Colonic mucosa (tissue), 4 donors: ENCODE measurements at places on chromosomes 1 and 21. TPM values are rescaled to one million over a fixed set of nuclear protein-coding genes. Genes with fewer than 3 reads are reported as not detected.

DNA sequence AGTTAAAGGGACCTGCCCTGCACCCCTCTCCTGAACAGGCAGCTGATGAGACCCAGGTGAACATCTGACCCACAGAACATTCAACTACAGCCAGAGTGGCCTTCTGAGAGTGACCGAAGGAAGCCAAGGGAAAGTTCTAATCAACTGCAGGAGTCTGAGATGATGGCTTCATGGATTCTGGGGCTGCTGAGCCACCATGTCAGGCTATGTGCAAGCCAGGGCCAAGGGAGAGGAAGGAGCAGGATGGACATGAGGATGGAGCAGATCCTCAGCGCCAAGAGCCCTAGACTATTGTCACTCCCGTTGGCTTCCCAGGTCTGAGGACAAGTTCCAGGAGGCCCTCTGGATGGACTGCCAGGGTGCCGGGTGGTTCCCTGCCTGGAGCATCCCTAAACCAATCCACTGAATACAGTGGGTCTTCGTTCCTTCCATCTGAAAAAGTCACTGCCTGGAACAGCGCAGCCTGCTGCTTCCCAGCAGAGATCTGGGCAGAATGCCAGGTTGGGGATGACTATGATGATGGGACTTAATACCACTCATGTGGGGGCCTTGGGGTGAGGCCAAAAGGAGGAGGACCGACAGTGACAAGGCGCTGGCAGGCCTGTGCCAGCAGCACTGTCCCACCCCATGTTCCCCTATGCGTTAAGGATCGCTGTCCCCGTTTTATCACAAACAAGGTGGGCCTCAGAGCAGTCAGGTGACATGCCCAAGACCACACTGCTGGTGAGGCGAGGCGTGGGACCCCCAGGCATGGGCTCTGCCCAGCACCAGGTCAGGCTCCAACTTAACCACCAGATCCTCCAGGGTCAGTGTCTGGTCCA is 19.8 kb downstream of the SPOCD1 start:
- DNase-seq, result no peak

DNA sequence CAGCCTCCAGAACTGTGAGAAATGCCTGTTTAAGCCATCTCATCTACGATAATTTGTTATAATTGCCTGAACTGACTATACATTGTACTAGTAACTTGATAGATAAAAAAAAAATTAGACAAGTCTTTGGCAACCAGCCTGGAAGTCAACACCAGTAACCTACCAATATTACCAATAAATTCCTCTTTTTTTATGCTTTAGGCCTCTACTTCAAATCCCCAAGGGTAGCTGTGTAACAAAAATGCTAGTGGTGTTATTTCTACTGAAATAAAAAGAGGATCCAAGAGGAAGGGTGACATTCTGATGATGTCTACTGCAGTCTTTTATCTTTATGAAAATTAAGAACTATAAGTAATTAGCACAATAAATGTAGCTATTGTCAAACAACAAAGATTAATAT is 151.7 kb upstream of the SAMSN1 start:
- DNase-seq, result no peak

DNA sequence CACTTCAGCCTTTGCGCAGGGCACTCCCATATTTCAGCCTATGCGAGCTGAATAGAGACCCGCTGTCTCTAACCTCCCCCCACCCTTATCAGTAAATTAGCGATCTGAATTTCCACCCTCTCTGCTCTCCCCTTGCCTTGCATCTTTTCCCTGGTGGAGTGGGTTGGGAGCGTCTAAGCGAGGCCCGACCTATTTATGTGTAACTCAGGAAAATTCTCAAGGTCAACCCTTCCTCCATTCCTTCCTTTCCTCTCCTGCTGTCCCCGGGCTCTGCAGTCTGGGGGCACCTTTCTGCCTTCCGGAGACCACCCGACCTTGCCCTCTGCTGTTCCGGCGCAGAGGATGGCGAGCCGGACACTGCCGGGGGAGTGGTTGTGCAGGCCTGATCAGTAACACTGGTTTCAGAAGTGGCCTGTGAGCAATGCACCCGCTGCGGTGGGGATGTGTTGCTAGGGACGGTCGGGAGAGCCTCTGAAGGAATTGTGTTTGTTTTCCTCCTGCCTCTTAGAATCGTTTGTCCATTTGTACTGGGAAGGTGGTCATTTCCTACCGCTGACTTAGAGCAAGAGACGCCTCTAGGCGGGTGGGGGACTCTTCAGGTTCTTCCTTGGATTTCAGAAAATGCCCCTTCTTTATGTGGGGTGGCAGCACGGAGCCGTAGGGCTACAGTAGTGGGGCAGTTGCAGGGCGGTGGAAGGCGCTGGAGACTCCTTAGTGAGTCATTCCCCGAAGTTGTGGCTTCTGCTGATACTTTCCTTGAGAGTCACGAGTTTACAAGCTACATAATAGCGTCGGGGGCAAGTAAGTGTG is 513 bp downstream of the MGST3 start:
- DNase-seq, result peak; percentile 64

GRCh38 chr1:53658489-53659230 is 80.3 kb downstream of the GLIS1 start:
- no peak for DNase-seq

GRCh38 chr1:204928671-204929486 is 58.2 kb downstream of the NFASC start:
- DNase-seq, result no peak

DNA sequence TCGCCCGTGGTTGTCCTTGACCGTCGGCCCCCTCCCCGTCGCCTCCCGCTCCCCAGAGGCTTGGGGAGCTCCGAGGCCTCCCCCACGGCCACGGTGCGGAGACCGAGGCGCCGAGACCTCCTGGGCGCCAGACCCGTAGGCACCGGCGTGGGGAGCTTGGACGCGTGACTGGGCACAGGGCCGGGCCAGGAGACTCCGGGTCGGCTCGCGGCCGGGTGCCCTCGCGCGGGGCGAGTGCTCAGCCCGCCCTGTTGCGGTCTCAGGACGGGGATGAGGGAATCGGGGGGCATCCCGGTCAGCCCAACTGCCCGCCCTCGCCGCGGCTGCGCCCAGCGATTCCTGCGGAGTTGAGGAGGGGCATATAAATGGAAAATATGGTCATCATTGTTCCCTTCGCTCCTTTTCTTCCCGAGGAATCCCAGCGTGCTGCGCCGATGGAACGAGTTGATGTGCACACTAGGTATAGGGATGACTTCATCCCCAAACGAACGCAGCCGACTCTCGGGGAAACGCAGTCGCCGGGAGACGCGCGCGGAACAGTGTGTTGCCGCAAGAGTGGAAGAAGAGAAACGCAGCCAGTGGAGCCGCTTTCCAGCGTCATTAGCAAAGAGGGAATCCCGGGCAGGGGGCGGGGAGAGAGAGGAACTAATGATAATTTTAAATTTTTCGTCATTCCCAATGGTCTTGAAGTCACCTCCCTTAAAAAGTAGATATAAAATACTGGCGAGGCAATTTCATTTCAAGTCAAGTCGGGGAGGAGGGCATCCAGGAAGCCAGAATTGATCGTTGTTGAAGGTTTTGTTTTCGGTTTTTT is 747 bp upstream of the ENAH start:
- peak; percentile 72 for DNase-seq

GRCh38 chr1:145979746-145980456 is 15.4 kb downstream of the POLR3GL start:
- DNase-seq, result no peak

Gene EFNA4
- total RNA-seq, result 27.2 TPM

DNA sequence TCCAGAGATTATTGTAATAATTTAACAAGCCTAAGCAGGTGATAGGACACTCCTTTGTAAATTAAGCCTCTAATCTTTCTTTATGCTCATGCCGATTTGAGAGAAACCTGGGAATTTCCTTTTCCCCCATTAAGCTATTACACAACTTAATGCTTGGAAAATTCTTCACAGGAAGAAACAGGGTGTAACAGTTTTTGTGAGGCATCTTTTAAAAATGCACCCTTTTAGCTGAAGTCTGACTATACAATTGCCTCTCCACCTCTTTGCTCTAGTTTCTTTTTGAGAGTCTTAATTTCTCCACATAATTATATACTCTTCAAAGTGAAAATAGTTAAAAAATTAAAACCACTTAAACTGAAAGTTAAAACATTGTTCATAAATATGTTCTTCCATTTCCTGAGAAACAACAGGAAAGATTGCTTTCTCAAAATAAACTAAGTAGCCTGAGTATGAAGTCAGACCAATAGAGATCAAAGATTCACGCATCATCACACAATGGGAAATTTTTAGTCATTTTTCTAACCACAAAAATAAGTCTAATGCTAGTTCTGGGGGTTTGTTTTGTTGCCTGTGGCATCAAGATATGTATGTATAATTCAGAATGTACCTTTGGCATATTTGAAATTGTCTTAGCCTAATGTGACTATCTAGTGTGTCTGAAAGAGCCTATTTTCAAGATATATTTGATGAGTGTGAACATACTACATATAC is 34.7 kb downstream of the LRRC8D start:
- no peak for DNase-seq

DNA sequence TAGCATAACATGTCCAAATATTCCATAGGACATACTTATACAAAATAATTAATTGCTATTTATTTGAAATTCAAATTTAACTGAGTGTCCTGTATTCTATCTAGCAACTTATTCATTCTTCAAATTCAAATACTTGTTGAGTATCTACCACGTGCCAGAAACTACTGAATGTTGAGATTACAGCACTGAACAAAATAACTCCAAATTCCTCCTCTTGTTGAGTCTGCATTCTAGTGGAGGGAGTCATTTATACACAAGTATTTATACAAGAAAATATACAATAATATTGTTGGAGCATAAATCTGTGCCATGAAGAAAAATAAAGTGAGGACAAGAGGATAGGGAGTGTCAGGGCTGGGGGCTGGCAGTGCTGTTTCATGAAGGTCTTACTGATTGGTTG is 43.7 kb upstream of the CDC42BPA start:
- DNase-seq, result no peak
